Activated naive CD4-positive, alpha-beta T cell (primary cell): ENCODE measurements at places on chromosomes 11 and 22.

GRCh38 chr22:31344578-31345330 lies 1.4 kb downstream of the PATZ1 start:
- no peak for DNase-seq

DNA sequence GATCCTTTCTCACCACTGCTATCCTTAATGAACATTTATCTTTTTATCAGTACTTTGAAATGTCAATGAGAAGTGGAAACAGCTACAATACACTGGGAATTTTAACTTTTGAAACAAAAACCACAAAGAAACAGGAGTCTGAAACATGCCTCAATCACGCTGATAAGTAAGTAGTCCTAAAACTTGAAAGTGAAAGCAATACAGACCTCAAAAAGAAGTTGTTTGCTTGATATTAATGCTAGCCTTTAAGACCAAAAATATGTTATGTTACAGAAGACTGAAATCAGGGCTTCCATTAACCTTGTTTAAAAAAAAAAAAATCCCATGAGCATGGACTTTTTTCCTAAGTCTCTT lies 21.3 kb downstream of the PHF21A start:
- DNase-seq, result no peak

- DNase-seq, result no peak
Observed at GRCh38 chr11:35663408-35663702, 780 bp downstream of the TRIM44 start.

DNA sequence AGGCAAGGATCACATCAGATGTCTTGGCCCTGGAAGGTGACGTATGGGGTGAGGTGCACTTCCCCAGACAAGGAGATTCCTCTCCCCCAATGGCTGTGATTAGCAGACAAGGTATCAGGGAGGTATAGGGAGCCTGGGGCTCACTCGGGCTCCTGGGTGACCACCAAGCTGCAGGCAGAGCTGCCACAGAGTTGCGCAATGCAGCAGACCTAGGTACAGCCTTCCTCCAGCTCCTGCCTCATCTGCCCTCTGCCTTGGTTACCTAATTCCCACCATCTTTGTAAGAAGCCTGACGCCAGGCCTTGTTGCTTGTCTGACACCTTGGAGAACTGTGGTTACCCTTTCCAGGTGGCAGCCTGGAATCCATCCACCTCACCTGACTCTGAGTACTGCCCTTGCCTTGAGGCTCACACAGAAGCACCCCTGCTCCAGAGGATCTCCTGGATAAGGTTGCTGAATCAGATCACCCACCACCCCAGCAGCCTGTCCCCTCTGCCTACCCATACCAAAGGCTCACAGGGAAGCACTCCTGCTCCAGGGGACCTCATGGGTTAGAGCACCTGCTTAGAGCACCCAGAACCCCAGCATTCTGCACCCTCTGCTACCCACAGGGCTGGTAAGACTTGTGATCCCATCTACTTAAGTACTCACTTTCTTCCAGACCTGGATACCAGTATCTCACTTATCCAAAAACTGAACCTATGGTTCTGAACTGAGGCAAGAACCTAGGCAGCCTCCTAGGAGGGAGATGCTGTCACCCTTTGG lies 40.4 kb downstream of the GAB4 start:
- DNase-seq, result no peak

DNA sequence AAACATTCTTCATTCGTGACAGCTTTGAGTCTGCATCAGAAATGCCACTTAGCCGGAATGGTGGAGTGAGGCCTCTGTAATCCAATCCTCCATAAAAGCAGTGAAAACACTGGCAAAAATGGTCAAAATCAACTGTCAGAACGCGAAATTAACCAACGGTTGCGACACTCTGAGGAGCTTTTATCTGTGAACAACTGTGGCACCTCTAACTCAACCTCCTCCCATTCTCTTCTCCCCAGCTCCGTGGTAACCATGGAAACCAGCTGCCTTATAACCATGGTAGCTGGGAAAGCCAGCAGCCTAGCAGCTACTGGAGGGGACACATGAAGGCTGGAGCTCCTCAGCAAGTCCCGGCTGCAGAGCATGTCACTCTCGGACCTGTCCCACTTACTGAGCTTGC lies 20.3 kb downstream of the AP2A2 start:
- no peak for DNase-seq

DNA sequence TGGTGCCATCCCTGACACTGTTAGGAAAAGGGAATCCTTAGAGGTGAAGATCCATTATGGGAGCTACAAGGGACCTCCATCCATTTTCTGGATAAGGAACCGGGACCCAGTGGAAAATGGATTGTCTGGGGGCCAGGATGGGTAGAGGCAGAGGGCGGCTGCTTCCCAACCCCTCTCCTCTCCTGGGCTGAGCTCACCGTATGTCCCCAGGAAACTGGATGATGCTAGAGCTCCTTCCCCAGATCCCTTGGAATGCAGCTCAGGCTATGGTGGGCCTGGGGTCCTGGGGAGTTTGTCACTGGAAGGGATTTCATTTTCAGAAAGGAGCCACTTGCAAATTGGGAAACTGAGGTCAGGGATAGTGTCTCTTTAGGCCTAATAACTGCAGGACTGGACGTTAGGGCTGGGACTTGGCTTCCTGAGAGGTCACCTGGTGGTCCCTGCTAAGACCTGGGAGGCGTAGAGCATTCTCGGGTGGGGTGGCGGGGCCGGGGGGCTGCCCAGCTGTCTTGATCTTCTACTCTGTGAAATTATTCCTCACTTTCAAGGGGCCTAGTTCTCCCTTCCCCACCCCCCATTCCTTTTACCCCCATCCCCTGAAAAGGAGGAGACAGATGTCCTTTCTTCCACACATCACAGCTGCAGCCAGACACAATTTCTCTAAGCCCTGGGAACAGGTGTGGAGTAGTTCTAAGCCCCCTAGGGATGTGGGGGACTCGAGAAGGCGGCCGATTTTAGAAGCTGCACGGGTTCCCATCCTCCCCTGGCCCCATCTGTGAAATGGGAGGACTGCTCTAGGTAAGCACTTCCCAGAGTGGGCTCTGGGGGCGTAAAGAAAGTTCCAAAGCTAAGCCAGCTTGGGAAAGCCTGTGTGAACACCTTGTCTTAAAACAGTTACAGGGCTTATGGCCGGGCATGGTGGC lies 99.8 kb downstream of the PKNOX2 start:
- DNase-seq, result no peak

- no peak for DNase-seq
Observed at GRCh38 chr11:70747921-70748320, 349.6 kb downstream of the CTTN start.

GRCh38 chr11:34314936-34315335 lies 42.9 kb downstream of the ABTB2 start:
- no peak for DNase-seq

GRCh38 chr11:83272627-83273026 lies 13.5 kb downstream of the CCDC90B start:
- DNase-seq, result no peak

GRCh38 chr11:49505231-49505630 lies 296.8 kb upstream of the FOLH1 start:
- DNase-seq, result no peak

DNA sequence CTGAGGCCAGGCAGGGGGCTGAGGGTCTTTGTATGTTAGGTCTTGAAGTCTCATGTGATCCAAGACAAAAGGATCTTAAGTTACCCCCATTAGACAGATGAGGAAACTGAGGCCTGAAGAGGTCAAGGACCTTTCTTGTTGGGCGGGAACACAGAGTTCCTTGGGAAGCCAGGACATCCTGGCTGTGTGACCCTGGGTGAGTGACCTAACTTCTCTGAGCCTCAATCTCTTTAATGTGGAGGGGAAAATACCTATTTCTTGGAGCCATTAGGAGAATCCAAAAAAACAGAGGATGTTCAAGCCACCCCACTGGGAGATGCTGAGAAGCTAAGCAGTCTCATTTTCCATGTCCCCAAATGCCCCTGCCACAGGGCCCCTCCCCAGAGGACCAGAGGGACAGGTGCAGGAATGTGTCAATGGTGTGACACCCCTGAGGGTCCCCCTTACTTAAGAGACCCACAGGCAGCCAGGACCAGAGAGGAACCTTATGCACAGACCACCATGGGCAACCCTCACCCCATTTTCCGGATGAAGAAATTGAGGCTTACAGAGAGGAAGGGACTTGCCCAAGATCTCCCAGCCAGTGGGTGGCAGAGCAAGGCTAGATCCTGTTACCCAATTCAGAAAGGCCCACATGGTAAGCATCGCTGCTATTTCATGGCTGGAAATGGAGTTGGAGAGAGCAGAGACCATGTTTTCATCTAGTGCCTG lies 8.0 kb downstream of the RAC2 start:
- no peak for DNase-seq

- no peak for DNase-seq
Observed at GRCh38 chr11:75849894-75850293, 34.9 kb downstream of the UVRAG start.

GRCh38 chr22:27829620-27830019 lies 28.1 kb upstream of the MN1 start:
- no peak for DNase-seq

- DNase-seq, result peak; percentile 26
Observed at GRCh38 chr11:123429913-123430720, at the start of gene GRAMD1B. TSS of gene GRAMD1B (plus strand) at chr11:123430269. CDS start at chr11:123430793, 524 bp downstream.

DNA sequence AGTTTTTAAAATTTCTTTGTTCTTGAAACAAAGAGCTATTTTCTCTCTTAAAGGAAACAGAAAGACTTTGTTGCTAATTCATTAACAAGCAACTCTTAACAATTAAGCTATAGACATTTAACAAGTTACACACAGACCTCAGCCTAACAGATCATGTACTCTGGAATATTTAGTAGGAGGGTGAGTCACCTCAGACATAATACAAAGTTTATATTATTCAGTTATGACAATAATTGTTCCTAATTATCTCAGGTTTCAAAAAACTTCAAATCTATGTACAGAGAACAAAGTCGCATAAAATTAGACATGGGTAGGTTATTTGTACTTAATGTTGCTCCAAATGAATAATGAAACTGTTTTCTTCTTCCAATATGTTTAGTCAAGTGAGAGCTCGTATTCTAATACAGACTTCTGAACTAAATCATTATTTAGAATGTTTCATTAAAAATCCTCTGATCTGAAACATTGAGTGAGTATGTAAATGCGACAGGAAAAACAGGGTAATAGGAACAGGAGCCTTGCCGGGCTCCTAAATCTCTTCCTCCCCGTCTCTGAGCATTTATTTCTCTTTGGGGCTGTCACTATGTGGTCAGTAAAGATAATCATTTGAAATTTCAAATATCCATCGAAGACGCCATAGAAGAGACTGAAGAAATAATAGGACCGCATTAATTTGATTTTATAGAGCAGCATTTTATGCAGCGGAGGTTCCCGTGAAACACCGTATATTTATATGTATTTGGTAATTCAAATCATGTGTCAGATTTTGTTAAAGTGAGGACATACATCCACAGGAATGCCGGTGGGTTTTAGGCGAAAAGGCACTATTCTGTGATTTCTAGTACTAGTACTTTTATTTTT lies 8.7 kb upstream of the BARX2 start:
- DNase-seq, result no peak

DNA sequence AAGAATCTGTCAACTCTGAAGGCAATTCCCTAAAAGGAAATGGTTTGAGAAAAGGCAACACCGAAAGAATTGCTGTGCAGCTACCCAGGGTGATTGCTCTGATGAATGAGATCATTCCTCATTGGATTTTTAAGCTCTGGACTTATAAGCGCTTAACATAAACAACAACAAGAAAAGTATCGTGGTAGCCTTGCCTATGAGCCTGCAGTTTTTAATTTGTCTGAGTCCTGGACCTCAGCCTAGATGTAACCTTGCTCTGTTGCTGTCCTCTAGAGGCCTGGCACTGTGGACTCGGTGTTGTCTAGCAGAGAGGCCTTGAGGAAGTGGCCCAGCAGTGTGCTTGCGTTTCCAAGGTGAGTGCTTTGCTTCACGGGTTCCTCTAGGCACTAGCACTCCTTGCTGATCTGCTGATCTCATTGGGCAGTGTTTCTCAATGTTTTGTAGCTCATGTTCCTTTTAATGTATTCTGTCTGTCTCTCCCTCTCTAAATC lies 20.4 kb downstream of the CCDC81 start:
- no peak for DNase-seq

DNA sequence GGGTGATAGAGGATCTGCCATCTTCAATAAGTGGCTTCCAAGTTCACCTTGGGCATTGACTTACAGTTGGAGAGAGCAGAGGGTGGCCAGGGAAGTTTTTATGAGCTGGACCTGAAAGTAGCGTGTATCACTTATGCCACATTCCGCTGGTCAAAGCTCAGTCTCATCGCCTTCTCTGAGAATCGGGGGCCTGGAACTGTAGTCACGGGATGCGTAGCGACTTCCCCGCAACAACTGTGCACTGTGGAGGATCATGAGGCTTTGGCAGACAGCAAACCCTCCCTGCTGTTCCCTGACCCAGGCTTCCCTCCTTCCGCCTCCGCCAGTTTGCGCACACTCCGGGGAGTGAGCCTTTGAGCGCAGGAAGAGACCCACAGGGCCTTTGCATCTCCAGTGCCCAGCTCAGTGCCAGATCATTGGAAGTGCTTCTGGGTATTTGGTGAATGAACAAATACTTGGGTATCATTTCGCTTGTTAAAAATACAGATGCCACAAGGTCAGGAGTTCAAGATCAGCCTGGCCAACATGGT lies 95.5 kb downstream of the CEP164 start:
- no peak for DNase-seq

DNA sequence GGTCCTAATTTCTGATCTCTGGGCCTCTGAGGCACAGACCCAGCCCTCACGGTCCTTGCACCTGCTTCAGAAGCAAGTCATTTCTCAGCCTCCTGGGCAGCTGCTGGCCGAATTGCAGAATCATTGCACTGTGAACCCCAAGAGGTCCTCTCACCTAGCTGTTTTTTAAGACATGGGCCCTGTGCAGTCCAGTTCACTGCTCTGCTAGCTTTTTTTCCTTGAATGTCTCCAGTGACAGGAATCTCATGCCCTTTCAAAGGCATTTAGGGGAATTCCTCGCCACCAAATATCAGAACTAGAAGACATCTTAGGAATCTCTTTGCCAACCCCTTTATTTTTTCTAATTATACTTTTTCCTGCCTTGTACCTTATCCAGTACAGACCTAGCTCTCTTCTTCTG lies 35.6 kb upstream of the TP53I11 start:
- DNase-seq, result no peak

GRCh38 chr11:71302911-71303310 lies 50.5 kb upstream of the SHANK2 start:
- DNase-seq, result no peak

GRCh38 chr11:69925366-69926196 lies 106.4 kb upstream of the FGF3 start:
- no peak for DNase-seq

GRCh38 chr11:79308429-79308828 lies 132.4 kb downstream of the TENM4 start:
- DNase-seq, result no peak

GRCh38 chr11:128532572-128533091 lies 54.7 kb downstream of the ETS1 start:
- no peak for DNase-seq

DNA sequence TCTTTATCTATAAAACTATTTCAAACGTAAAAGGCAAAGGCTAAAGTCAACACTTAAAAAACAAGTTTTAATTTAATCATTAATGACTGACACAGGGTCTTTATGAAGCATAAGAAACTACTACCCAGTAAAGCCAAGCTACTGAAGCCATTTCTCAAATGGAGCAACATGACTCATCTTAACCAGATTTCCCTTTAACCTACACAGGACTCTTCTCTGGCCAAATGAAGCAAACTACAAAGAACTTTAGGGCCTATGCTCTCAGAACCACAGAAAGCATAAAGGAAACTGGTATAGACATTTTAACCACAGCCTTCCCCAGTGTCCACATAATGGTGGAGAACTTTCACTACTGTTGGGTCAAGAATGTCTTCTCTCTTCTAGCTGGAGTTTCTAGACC lies 34.7 kb downstream of the ALG9 start:
- no peak for DNase-seq
